DMS 273 treated with DMSO at 0.1 percent for 48 hours (cell line): ENCODE measurements at places on chromosomes 13 and 19.

GRCh38 chr13:77022341-77022740 lies 4.6 kb downstream of the FBXL3 start:
- no peak for DNase-seq

- DNase-seq = no peak
Observed at GRCh38 chr19:45598267-45599001, 3.6 kb downstream of the GPR4 start.

GRCh38 chr19:2578391-2578890 lies 102.5 kb downstream of the GADD45B start:
- DNase-seq = no peak

GRCh38 chr13:30830638-30830965 lies 75.5 kb upstream of the MEDAG start:
- no peak for DNase-seq

- peak; percentile 40 for DNase-seq
Observed at GRCh38 chr13:99656844-99657381, 155.6 kb downstream of the TM9SF2 start.

DNA sequence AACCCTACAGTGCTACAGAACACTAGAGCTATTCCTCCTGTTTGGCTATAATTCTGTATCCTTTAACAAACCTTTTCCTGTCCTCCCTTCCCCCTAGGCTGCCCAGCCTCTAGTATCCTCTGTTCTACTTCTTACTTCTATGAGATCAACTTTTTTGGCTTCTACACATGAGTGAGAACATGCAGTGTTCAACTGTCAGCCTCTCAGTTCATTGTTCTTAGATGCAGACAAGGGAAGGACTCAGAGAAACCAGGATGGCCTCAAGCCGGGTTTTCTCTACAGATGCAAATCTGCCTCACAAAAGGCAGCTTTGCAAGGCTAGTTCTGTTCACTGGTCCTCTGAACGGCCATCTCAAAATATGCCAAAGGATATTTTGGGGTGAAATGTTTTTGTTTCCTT lies 18.4 kb downstream of the AMER2 start:
- no peak for DNase-seq

DNA sequence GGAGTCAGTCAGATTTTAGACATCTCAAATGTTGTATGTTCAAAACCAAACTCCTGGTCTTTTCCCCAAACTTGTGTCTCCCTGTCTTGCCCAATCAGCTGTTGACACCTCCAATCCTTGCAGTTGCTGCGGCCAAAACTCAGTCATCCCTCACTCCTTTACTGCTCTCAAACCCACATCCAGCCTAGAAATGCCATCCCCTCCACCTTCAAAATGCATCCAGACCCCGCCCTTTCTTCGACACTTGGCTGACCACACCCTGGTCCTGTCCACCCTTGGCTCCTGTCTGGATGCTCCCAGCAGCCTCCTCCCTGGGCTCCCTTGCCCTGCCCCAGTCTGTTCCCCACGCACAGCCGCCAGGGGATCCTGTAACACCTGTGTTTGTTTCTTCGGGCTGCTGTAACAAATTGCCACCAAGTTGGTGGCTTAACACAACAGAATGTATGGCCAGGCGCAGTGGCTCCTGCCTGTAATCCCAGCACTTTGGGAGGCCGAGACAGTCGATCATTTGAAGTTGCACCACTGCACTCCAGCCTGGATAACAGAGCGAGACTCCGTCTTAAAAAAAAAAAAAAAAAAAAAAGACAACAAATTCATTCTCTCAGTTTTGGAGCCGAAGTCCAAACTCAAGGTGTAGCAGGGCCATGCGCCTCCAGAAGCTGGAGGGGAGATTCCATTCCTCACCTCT lies 11.7 kb downstream of the PLD3 start:
- no peak for DNase-seq

GRCh38 chr13:41383386-41383785 lies 72.3 kb downstream of the NAA16 start:
- DNase-seq = no peak

- no peak for DNase-seq
Observed at GRCh38 chr19:23346696-23347095, 48.6 kb downstream of the ZNF91 start.

DNA sequence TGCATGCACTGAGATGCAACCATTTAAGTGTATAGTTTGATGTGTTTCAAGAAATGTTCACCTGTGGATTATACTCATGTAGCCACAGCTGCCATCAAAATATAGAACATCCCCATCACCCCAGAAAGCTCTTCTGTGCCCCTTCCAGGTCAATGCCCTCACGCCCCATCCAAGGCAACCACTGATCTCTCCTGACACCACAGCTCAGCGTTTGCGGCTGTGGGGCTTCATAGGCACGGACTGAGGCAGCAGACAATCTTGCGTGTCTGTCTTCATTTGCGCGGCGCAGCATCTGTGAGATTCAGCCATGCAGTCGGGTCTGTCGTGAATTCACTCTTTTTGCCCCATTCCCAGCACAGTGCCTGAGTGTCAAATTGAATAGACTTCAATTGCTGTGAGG lies 153.8 kb upstream of the UQCRFS1 start:
- no peak for DNase-seq

- DNase-seq = no peak
Observed at GRCh38 chr19:54561840-54562239, 11.8 kb upstream of the LILRA2 start.

- DNase-seq = no peak
Observed at GRCh38 chr19:41000310-41000737, 9.2 kb downstream of the CYP2B6 start.

- DNase-seq = no peak
Observed at GRCh38 chr13:37986811-37987210, 117.2 kb upstream of the TRPC4 start.

DNA sequence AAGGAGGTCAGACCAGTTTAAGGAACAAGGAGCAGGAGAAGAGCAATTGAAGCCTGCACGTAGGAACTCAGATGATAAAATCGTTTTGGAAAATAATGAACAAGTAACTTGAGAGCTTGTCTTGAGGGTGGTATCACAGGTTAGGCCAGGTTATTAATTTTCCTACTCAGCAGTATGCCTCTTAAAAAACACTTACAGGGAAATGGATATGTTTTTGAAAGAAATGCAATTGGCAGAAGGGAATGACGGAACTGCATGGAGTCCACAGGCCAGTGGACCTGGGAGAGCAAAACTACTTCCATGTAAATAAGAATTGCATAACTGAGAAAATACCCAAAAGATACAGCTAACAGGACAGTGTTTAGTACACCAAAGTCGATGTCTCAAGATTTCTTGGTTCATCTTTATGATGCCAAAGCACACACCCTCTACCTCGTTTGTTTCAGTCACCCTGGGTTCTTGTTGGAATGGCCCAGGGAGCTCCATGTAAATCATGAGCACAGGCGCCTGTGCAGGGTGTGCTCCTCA lies 35.2 kb downstream of the MBNL2 start:
- DNase-seq = no peak

DNA sequence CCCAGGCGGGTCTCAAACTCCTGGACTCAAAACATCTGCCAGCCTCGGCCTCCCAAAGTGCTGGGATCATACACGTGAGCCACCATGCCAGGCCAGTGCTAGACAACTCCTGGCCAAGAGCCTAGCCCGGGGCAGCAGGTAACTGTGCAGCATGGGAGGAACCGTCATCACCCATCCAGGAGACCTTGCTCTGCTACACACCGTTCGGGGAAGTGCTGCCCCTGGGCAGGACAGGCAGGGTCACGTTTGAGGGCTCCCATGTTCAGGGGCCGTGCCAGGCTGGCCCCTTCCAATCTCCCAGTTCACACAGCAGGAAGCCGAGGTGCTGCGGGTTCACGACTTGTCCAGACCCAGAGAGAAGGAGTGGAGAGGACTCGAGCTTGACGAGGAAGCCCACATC lies 35.1 kb downstream of the NAXD start:
- DNase-seq = no peak

DNA sequence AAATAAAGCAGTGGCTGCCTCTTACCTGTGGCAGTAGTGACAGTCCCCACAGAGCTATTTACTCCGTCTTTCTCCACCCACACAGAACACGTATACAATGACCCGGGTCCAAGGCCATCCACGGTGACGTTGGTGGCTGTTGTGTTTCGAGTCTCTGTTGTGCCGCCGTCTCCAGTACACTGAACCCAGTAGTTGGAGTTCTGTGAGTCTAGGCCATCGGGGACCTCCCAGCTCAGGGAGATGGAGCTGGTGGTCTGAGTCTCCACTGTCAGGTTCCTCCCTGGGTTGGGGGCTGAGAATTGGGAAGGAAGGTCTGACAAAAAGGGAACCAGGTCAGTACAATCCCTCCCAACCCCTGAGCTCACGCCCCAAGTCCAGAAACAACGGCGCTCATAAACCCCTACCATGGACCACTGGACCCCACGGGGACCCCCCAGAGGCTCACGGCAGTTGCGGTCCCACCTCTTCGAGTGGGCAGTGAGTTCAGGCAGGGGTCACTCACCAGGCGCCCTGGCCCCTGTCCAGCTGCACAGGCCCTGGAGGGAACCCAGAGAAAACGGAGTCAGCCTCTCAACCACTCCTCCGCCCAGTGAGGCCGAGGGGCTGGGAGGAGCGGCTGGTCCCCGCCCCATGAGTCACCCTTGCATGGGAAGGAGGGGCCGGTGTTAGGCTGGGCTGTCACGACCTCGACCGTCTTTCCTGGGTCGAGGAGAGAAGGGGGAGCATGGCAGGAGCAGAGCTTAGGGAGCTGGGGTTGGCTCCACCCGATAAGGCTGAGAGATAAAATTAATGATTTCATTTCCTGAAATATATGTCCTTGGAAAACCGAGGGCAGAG lies 2.4 kb downstream of the PTPRH start:
- no peak for DNase-seq

DNA sequence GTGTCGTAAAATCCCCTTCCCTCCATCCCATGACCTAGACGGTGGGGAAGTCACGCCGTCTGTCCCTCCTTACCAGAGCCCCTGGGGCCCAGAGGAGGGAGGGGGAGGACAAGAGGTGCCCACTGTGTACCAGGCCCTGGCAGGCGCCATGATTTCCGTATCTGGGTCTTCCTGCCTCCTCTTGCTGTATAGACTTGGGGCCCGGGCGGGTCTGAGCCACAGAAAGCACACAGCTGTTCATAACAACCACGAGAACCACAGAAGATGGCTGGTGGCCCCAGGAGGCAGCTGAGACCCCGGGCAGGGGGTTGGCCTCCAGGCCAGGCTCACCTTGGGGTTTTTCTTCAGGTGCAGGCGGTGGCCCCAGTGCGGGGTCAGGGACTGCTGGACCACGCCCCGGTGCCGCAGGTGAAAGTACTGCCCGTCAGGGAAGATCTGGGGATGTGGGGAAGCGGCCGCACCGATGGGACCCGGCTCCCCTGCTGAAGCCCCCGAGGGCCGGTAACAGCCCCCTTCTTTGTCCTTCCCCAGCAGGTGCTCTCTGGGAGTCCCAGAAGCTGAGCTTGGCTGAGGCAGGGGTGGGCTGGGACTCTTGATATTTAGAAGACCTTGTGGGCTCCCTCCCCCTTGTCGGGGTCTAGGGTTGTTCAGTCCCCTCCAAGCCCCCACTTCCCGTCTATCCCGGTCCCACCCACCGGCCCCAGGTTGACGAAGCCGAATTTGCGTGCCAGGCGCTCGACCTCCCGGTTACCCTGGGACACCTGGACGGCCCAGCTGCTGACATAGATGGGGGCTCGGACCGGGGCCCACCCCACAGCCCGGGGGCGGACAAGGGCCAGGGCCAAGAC lies 463 bp downstream of the PCSK4 start:
- DNase-seq = no peak

GRCh38 chr13:26628706-26629105 lies 71.2 kb downstream of the WASF3 start:
- DNase-seq = no peak

DNA sequence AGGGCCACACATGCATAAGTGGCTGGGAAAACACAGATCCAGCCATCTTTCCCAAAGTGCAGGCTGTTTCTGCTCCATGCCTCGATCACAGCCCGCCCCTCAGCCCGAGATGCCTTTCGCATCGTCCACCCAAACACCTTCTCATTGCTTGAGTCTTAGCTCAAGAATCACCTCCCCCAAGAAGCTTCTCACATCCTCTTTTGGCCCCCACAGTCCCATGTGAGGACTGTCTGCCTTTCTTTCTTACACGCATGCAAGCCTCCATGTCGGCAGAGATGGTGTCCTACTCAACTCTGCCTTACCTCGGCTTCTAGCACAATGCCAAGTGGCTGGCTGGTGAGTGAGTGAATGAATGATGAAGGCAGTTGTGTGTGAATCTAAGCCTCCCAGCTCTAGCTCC lies 18.1 kb upstream of the GSX1 start:
- no peak for DNase-seq

- no peak for DNase-seq
Observed at GRCh38 chr13:39037410-39037879, 444 bp downstream of the PROSER1 start.

DNA sequence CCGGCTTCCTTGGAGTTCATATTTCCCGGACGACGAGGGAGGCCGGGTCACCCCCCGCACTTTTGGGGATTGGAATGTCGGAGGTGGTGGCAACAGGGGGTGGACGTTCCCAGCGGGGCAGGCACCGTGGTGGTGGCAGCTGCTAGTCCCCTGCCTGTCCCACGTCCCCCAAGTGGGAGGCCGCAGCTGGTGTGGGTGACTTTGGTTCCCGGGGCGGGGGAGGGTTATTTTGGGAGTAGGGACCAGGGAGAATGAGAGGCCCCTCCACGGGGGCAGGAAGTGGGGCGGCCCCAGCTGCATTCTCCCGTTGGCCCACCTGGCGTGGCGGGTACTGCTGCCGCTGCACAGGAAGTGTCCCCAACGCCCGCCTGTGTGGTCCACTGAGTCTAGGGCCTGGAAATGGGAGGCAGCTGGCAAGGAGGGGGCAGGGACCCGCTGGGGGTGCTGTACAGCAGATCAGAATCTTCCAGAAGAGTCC lies 11.1 kb upstream of the PLIN3 start:
- no peak for DNase-seq

GRCh38 chr13:50099473-50099872 lies 84.2 kb downstream of the KCNRG start:
- no peak for DNase-seq

DNA sequence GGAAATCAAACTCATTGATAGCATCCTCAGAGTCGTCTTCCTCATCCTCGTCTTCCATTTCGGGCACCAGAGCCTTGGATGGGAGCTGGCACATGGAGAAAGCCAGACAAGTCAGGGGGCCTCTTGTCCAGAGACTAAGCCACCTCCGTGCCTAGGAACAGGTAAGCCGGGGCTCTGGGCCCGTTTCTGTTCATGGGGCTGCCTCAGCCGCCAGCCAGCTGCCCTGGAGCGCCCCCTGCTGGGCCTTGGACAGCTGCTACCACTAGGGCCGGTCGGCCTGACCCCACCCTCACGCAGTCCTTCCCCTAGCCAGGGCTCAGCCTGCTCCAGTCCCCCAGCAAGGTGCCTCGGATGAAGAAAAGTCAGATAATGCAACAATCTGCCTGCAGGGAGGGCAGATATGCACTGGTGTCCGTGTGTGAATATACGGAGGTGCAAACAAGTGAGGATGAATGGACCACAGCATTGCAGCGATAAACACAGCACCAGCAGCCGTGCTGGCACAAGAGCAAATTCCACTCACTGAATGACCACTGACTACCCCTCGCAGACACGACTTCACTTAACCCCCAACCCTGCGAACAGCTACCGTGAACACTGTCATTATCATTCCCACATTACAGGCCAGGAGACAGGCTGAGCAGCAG lies 11.9 kb upstream of the PRKD2 start:
- no peak for DNase-seq
